ENCODE measurements at places on chromosomes 1 and 21. TPM values are rescaled to one million over a fixed set of nuclear protein-coding genes. Genes with fewer than 3 reads are reported as not detected.

The PTPRF gene
- total RNA-seq: 39.7 TPM

The HPCA gene
- 0.49 TPM for total RNA-seq

The HHIPL2 gene
- total RNA-seq: 3.9 TPM

The CR1L gene
- not detected for total RNA-seq

The GABPA gene
- total RNA-seq: 27.1 TPM

The ADGRB2 gene
- total RNA-seq: 4.6 TPM

The ELOVL1 gene
- 39.9 TPM for total RNA-seq

The FCRL6 gene
- total RNA-seq: not detected

The PGLYRP3 gene
- not detected for total RNA-seq

The NR1I3 gene
- total RNA-seq: not detected

The DNAJC6 gene
- total RNA-seq: 37.3 TPM

The FAM43B gene
- total RNA-seq: 0.16 TPM

The FAM177B gene
- not detected for total RNA-seq

The NES gene
- total RNA-seq: 28.2 TPM

The AQP10 gene
- not detected for total RNA-seq

The TESK2 gene
- 4.2 TPM for total RNA-seq

The OTUD3 gene
- total RNA-seq: 3.2 TPM

The SOX13 gene
- total RNA-seq: 7.0 TPM

The FBLIM1 gene
- 83.2 TPM for total RNA-seq

The CD1B gene
- not detected for total RNA-seq

The XKR8 gene
- 7.0 TPM for total RNA-seq

The MMP23B gene
- 0.49 TPM for total RNA-seq

The PPIAL4G gene
- not detected for total RNA-seq

The SMIM1 gene
- 2.7 TPM for total RNA-seq

The S100A2 gene
- 6.8 TPM for total RNA-seq

The PLXNA2 gene
- 5.8 TPM for total RNA-seq
